ENCODE measurements at places on chromosomes 7 and 10.

DNA sequence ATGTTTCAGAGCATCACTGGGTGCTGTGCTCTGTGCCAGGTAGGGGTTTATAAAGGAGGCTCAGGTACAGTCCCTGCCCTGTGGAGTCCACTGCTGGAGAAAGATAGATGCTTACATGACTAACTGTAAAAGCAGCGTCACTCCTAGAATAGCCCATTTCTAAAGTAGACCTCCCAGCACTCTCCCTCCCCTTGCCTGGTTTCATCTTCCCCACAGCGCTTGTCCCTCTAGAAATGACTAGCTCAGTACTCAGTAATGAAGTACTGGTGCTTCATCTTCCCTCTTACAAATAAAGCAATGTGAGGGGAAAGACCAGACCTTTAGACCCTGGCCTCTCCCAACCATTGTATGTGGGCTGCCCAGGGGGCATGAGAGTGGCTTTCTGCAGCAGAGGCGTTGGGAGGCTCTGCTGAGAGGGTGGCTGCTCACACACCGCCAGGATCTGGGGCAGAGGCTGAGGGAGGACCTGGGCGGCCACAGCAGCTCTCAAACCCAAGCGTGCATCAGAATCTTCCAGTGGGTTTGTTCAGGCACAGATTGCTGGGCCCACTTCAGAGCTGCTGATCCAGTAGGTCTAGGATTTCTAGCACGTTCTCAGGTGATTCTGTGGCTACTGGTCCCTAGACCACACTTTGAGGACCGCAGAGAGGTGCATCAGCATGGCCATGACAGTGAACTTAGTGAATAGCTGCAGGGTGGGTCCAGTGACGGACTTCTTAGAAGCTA, 110.3 kb upstream of the ANLN start:
- DNase-seq: no peak

GRCh38 chr10:13271552-13272163, 28.2 kb downstream of the PHYH start:
- DNase-seq: no peak

GRCh38 chr10:9081961-9082360, 1027.5 kb downstream of the GATA3 start:
- DNase-seq: no peak

DNA sequence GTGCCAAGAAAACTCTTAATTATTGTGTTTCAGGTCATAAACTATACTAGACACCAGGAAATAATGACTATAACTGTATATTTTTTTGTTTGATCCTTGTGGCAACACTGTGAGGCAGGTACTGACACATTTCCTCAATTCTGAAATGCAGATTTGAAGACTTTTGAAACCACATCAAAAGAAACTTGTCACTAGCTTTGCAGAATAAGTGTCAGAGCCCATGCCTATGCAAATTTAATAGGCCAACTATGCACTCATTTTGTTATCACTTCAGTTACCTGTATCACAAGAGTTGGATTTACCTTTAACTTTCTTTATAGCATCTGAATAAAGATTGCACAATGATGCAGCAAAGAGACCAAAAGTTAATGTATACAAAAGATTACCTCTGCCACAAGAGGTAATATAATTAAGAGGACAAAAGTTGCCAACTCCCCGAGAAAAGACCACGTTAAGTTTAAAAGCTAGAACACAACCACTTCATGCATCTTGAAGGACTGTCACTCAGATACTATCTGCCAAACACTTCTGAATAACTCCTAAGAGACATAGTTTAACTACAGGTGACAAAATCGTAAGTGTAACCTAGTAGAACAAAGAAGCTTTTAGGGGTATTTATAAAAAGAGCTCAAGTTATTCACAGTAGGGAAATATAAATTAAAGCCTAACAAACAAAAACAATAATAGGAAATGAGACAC, 80.5 kb downstream of the ELAPOR2 start:
- DNase-seq: no peak

GRCh38 chr7:3482147-3482921, 181.3 kb downstream of the SDK1 start:
- DNase-seq: peak; percentile 19

DNA sequence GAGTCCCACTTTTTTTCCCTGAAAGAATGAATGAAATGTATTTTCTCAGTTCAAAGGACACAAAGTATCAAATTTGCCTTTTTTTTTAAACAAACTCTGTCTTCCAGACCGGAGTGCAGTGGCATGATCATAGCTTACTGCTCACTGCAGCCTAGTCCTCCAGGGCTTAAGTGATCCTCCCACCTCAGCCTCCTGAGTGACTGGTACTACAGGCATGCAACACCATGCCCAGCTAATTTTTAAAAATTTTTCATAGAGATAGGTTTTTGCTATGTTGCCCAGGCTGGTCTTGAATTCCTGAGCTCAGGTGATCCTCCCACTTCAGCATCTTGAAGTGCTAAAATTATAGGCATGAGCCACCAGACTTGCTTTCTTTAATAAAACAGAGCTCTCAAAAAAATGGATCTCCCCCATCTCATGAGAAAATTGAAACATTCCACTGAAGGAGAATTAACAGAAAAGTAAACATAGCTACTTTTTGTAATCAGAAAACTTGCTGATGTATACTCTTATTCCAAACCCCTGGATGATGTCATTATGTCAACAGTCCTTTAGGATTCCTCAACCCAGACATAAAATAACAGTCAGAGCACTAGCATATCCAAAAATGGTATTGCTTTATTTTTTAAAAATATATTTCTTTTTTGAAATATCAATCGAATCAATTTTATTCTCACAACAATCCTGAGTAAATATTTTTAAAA, 12.3 kb upstream of the TRDMT1 start:
- DNase-seq: no peak

DNA sequence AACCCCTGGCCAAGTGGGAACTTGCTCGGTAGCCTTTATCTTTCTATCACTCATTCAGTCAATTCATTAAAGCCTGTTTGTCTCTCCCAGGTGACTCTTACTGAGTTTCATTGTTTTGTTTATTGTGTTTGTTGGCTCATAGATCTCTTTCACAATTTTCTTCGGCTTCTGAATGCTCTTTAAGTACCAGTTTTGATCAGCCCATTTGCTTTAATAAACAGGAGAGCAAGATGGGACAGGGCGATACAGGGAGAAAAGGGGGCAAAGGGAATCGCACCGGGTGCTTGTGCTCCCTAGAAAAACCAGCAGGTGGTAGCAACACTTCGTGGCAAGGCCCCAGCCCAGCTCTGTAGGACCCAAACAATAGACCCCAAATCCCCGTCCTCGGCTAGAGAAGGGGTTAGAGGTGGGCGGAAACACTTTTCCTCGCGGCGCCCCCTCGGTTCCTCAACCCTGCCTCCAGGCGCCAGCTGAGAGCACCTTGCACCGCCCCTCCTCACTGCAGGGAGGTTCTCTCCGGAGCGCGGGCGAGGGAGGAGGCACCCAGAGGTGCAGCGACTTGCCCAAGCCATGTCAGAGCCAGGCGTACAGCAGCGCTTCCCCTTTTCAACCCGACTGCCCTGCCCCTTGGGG, 1.0 kb upstream of the EPHB6 start:
- peak; percentile 42 for DNase-seq

GRCh38 chr10:452512-453426, 236.7 kb downstream of the DIP2C start:
- no peak for DNase-seq

- DNase-seq: no peak
Observed at GRCh38 chr7:30023524-30023923, 3.0 kb downstream of the FKBP14 start.

DNA sequence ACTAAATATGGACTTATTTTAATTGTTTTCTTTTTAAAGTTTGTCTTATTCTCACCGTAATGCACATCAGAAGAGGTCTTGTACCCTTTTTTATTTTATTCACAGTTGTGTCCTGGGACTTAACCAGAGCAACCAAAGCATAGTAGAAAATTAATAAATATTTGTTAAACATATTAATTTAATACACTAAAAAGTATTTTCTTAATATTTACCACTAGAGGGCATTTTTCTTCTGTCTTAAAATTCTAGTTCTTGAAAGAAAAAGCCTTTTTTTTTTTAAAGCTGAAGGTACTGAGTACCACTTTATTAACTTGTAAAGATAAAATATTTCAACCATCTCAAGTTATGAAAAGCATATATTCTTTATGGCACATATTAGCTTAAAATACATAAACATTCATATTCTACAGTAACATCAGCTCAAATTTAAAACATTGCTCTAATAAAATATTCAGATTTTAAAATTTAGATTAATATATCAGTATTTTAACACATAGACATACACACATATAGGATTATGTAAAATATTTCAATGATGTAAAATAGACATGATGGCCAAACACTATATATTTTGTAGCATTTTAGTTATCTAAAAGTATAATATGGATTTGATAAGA, 260.4 kb downstream of the SEMA3A start:
- DNase-seq: no peak

- DNase-seq: peak; percentile 39
Observed at GRCh38 chr10:110803830-110804338, 67.8 kb upstream of the PDCD4 start.

DNA sequence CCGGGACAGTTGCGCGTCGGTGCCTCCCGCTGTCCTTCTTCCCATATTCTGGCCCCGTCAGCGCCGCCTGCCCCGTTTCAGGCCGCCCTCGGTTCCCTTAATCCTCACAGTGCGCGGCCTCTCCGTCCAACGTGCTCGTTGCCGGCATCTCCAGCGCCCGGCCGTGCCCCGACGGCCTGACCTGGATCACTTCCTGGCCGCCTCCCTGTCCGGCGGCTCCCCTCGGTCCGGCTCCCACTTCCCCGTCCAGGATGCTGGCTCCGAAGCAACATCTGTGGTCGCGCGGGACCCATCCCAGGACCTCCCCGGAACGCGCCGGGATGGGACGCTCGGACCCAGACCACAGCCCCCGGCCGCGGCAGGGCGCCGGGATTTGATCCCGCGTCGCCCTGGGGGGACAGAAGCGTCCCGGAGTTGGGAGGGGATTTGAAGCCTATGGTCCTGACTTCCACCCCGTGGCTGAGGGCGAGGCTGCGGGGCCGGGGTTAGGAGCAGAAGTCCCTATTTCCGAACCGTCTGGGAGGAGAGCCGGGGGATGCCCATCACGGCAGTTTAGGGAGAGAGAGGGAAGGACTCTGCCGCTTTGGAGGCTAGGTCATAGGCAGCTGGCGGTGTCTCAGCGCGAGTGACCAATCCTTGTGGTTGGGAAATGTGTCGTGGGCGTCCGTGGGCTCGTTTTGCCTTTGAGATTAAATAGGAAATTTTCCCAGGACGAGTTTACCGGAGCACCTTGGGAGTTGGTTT, 53.8 kb downstream of the KCTD7 start:
- DNase-seq: peak; percentile 27

- no peak for DNase-seq
Observed at GRCh38 chr7:50704844-50705243, 77.9 kb downstream of the GRB10 start.

DNA sequence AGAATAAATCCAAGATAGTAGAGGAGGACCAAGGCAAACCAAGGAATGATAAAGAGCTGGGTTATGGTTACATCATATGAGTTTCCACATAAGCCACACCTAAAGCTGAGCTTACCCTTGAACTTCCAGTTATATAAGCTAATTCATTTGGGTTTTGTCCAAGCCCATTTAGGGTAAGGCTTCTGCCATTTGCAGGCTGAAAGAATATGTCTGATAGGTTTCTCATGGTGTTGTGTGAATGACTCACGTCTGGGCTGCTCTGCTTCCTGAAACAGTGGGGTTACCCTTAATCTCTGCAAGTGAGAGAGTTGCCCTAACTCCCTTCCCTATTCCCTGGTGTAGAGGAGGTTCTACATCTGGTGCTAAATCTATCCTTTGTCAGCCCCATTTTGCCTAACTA, 60.8 kb downstream of the PTTG1IP2 start:
- DNase-seq: no peak

DNA sequence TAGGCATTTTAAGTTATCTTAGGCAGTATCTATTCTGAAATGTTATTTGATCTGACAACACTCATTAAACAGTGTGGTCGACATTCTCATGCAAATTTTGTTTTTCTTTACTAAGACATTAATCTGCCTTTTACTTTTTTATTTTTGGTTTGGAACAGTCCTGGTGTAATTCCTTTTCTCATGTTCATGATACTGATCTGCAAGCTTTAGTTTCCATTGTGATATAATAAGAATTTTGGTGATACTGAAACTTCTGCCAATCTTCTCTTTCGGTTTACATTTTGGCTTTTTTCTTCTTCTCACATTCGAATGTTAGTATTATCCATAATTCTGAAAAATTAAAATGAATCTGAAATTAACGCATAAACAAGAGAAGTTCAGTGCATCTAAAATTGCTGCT, 281.9 kb upstream of the MTPN start:
- DNase-seq: no peak

GRCh38 chr10:33126742-33127141, 168.7 kb upstream of the ITGB1 start:
- no peak for DNase-seq

DNA sequence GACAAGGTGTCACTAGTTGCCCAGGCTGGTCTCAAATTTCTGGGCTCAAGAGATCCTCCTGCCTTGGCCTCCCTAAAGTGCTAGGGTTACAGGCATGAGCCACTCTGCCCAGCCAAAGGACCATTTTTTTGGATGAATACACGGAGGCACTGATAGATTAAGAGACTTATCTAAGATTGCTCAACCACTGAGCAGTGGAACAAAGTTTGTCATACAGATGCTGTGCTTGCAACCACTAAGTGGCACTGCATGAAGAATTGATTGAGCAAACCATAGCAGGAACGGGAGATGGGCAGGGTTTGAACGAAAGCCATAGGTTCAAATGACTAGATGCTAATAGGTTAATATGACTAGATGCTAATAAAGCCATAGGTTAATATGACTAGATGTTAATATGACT, 61.1 kb downstream of the EBLN1 start:
- DNase-seq: no peak

- DNase-seq: no peak
Observed at GRCh38 chr10:111128331-111129180, 51.7 kb downstream of the ADRA2A start.

- no peak for DNase-seq
Observed at GRCh38 chr10:104802941-104803340, 161.9 kb downstream of the SORCS3 start.

GRCh38 chr7:17524746-17525145, 226.3 kb downstream of the AHR start:
- no peak for DNase-seq

GRCh38 chr10:103666762-103667150, 173.3 kb downstream of the NEURL1 start:
- DNase-seq: no peak

- DNase-seq: no peak
Observed at GRCh38 chr10:102007796-102008195, 48.2 kb downstream of the ARMH3 start.

Data from foreskin melanocyte (primary cell).